Activated naive CD4-positive, alpha-beta T cell treated with Interleukin-2 at 50 U/mL for 16 hours (primary cell): ENCODE measurements at places on chromosomes 4 and X.

GRCh38 chrX:119790977-119791436, 423 bp downstream of the RPL39 start:
- peak; percentile 56 for DNase-seq

GRCh38 chr4:113385281-113385899, 335.9 kb downstream of the ANK2 start:
- no peak for DNase-seq

DNA sequence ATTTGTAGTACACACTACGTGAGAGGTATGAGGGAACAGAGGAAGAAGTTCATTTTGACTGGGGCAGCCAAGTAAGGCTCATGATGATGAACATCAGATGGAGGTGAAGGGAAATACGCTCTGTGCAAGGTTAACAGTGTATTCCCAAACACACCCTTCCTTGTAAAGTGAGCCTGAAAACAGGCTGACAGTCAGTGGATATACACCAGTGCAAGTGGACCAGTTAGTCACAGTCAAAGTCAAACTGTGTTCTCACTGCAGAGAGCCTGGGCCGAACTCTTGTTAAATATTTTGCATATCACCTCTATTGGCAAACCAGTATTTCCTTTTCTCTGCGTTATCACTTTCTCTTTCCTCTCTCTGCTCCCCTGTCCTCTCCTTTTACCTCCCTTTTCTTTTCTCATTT, 23.4 kb upstream of the RHOH start:
- no peak for DNase-seq

DNA sequence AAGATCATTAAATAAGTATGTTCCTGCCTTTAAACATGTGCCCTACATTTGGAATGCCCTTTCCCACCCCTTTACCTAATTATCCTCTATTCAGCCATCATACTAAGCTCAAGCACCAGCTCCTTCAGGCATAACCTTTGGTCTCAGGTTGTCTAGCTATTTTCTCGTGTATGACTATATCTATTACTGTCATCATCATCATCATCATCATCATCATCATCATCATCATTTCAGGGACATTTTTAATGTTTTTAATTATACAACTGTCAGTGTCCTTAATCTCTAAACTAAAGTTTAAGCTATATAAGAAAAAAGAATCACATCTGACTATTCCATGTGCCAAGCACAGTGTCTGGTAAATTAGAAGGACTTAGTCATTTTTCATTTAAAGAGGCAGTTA, 214.6 kb upstream of the CTSO start:
- no peak for DNase-seq

DNA sequence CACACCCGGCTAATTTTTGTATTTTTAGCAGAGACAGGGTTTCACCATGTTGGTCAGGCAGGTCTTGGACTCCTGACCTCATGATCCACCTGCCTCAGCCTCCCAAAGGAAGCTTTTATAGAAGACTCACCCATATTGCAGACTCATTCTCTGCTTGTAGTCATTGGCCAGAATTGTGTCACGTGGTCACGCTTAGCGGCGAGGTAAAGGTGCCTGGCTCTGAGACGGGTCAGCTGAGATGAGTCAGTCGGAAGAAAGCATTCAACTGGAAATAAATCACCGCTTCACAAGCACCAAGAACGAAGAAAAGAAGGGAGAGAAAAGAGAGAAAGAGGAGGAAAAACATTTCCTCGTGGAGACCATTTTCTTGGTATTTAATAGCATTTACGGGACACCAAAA, 218.8 kb upstream of the NOCT start:
- no peak for DNase-seq

- no peak for DNase-seq
Observed at GRCh38 chrX:20974326-20974725, 399.9 kb upstream of the CNKSR2 start.

GRCh38 chr4:150126201-150126863, 48.1 kb downstream of the DCLK2 start:
- DNase-seq: no peak

GRCh38 chr4:130329036-130329435, 1233.1 kb downstream of the C4orf33 start:
- no peak for DNase-seq

DNA sequence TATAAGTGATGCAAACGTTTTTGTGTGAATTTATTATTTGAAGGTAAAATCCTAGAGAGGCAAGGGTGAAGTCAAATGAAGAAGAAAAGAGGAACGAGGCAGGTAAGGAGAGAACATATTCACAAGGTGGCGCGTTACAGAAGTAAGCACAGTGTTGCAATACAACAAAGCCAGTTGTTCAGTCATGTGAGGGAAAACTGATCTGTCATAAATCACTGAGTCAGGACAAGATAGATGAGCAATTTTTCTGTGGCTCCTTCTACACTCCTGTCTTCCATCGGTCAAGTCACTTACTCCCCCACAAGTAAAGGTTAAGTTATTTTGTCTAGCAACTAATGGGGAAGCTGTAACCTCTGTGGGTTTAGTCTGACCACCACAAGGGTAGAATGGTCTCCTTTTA, 203.0 kb upstream of the GK2 start:
- DNase-seq: no peak

- no peak for DNase-seq
Observed at GRCh38 chrX:50577326-50577725, 106.7 kb upstream of the DGKK start.

GRCh38 chr4:113524096-113524495, 237.4 kb downstream of the CAMK2D start:
- DNase-seq: no peak

GRCh38 chr4:168739886-168740285, 243.0 kb downstream of the PALLD start:
- DNase-seq: no peak

GRCh38 chrX:133550665-133551485, 135.6 kb upstream of the GPC4 start:
- no peak for DNase-seq

DNA sequence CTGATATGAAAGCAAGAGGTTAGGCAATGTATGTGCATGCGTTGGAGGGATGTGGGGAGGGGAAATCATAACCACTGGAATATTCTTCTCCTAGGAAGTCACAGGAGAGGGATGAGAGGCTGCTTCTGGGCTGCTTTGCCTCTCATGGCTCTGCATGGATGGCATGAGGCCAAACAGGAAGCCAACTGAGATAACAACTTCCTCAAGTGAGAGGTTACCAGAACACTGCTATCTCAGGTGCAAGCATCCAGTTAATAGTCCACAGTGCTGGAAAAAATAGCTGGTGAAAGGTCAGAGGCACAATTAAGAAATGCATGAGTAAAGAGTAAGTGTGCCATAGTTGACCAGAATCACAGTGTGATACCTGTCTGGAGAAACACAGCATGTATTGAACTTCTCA, 113.3 kb downstream of the ELOVL6 start:
- DNase-seq: no peak

- DNase-seq: no peak
Observed at GRCh38 chrX:77426811-77427210, 20.4 kb upstream of the FGF16 start.

DNA sequence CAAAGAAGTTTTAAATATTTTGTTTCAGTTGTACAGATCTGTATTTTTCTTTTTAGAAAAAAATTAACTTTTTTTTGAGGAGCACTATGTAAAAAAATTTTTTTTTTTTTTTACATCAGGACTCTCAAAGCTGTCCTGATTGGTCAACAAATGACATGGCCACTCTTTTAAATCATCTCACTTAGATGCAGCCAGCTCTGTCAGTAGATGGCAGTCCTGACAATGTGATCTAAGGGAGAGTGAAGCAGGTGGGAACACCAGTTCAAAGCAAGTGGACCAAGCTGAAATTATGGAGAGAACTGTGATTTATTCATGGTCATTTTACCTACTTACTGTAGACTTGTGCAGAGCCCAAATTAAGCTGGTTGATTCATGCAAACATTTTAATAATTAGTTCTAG, 174.7 kb upstream of the GPRIN3 start:
- no peak for DNase-seq

DNA sequence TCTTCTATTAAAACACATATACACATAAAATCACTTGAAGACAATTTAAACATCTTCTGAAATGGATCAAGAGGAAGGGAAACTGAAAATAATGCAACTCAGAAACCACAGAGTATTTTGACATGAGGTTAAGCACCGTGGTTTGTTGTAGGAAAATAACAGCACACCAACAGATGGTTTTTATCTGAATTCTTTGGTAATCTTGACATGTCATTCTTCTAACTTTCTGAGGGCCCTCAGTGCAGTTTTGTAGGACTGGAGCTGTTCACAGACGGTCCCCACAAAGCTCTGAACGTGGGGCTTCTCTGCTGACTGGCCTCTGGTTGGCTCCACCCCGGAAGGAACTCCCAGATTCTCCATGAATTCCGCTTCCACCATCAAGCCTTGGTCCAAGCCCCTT, 16.0 kb upstream of the TLR8 start:
- DNase-seq: no peak

DNA sequence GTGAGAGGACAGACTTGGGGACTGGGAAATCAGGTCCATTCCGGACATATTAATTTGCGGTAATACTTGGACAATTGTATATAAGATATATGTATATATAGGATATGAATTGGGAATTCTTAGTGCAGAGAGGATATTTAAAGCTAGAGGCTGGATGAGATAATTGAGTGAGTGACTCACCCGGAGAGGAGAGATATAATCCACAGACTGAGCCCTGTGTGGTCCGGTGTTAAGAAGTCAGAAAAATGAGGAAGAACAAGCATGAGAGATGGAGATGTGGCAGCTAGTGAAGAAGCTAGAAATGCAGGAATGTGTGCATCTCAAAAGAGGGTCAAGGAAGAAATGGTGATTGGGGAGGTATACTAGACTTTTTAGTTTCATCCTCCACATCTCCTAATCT, 336.2 kb downstream of the SLC7A11 start:
- no peak for DNase-seq

DNA sequence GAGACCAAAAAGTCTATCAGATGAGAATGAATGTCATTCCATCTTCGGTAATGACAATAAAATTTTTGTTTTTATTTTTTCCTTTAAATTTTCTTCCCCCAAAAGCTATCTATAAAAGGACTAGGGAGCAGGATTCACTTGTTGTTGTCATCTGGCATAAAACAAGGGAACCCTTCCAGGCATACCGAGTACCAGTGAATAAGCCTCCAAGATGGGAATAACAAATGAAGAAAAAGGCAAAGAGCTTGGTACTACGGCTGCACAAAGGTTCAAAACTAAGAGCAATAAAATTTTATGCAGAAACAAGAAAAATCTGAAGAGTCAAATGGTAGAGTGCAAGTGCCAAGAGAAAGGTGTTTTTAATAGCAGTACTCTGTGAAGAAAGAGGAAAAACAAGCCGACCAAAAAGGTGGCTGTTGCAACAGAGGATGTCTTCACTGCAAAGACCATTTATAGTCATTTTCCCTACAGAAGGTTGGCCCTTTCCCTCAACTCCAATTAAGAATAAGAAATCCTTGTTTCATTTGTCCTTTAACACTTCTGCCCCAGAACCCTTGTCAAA, 25.8 kb downstream of the PPP3CA start:
- DNase-seq: no peak

- no peak for DNase-seq
Observed at GRCh38 chrX:70774223-70774622, 134.3 kb downstream of the TEX11 start.

- no peak for DNase-seq
Observed at GRCh38 chr4:156439576-156440200, 486.0 kb upstream of the CTSO start.

GRCh38 chr4:147638365-147638764, 21.2 kb downstream of the TMEM184C start:
- DNase-seq: no peak

DNA sequence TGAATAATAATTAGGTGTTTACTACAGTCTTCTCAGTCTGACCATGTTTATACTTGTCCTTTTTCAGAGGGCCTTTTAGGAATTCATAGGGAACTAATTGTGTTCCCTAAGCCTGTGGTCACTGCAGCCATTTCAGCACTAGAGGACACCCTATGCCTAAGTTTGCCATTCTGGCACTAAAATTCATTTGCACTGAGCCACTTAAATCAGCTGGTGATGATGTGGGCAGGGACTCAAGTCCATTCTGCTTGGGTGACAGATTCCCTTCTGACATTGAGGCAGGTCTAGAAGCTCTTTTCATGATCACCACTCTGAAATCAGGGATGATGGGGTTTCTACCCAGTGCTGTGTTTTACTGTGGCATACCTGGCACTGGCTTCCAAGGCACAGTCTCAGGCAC, 1178.9 kb upstream of the DIAPH2 start:
- no peak for DNase-seq

DNA sequence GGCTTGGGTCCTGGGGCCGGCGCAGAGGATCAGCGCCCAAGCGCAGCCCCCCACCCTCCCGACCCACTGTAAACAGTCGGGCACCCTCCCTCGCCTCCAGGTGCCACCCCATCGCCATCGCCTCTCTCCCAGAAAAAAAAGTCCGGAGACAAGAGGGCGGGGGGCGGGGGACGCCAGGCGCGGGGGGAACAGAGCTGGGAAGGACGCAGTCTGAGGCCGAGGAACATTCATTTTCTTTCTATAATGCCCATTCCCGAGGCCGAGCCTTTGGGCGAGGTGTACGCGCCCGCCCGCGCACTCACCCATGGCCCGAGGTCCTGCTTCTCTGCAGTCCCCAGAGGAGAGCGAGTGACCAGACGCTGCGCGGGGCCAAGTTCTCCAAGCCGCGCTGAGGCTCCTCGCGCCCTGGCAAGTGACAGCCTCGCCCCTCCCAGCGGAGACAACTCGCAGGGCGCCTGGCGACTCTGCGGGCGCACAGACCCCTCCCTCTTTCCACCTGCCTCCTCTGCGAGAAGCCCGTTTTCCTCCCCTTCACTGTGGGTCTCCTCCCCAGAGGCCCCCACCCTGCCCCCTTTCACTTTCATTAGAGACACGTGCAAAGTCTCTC, 63.5 kb upstream of the WDR17 start:
- DNase-seq: no peak

DNA sequence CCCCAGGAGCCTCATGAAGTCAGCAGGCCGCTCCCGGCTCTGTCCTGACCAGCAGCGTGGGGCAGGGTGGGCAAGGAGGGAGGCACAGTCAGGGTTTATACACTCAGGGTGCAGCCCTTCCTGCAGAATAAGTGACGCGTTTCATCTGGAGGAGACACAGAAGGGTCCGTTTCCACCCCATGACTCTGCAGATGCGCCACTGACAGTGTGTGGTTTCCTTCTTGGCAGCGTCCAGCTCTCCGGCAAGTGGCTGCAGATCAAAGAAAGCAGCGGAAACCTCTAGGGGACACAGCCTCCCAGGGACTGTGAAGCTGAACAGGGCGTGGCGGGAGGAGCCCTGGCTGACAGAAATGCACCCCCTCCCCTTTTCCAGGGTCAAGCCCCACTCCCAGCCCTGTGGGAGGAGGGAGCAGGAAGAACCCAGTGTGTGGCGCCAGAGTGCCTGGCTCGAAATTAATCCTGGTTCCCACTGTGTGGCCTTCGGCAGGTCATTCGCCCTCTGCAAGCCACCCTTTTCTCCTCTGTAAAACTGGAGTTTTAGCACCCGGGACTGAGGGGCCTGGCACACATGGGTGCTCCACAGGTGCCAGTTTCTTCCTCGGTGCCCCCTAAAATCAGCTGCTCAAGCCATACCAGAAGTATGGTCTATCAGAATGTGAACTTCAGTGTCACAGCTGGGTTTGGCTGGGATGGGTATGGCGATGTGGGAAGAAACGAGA, 17.3 kb upstream of the TBC1D14 start:
- no peak for DNase-seq

- no peak for DNase-seq
Observed at GRCh38 chr4:76779740-76780459, 118.0 kb downstream of the SOWAHB start.

GRCh38 chr4:89123451-89123851, 12.1 kb downstream of the TIGD2 start:
- DNase-seq: no peak

GRCh38 chrX:43573441-43574015, 82.6 kb upstream of the MAOA start:
- no peak for DNase-seq

GRCh38 chrX:16617382-16617781, 32.6 kb upstream of the S100G start:
- no peak for DNase-seq
